ENCODE measurements at places on chromosomes 16 and 17.
A peak's percentile ranks its signal among the peaks of the same experiment; 100 is the strongest.

GRCh38 chr17:64096037-64096436 is 33.9 kb downstream of the ERN1 start:
- DNase-seq = no peak

- no peak for DNase-seq
These were observed 584 bp upstream of the TNRC6A start for GRCh38 chr16:24728891-24729242.

GRCh38 chr16:70402916-70403659 is 35.8 kb downstream of the ST3GAL2 start:
- DNase-seq = no peak

GRCh38 chr17:75845058-75845711 is 981 bp upstream of the UNC13D start:
- peak; percentile 78 for DNase-seq

GRCh38 chr16:30491744-30492308 is 19.3 kb downstream of the ITGAL start:
- DNase-seq = peak; percentile 91

GRCh38 chr17:18187226-18187625 is 3.6 kb downstream of the ALKBH5 start:
- DNase-seq = no peak

- peak; percentile 26 for DNase-seq
These were observed 31.5 kb downstream of the USP43 start for GRCh38 chr17:9676820-9677310.

DNA sequence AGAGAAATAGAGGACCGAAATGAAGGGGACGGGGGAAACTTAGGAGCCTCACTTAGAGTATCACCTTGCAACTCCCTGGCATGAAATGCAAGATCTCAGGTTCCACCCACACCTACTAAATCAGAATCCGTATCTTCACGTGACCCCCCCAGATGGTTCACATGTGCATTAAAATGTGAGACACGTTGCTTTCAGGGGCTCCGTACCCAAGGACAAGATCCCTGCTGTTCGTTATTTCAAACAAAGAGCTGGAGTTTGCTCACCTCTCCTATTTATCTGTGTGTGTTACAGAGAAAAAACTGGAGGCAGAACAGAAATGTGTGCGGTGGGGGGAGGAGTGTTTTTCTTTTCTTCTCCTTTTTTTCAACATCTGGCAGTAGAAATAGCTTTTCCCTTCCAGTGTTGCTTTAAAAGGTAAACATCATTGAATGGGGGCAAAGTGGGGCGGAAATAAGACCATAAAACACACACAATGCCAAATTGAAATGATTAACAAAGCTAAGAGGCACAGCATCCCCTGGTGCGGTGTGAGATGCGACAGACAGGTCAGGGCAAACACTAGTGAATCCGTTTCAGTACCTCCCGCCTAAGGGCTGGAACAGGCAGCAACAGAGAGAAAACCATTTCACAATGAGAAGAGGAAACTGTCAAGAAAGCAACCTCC is 145.4 kb downstream of the SOX9 start:
- DNase-seq = no peak

DNA sequence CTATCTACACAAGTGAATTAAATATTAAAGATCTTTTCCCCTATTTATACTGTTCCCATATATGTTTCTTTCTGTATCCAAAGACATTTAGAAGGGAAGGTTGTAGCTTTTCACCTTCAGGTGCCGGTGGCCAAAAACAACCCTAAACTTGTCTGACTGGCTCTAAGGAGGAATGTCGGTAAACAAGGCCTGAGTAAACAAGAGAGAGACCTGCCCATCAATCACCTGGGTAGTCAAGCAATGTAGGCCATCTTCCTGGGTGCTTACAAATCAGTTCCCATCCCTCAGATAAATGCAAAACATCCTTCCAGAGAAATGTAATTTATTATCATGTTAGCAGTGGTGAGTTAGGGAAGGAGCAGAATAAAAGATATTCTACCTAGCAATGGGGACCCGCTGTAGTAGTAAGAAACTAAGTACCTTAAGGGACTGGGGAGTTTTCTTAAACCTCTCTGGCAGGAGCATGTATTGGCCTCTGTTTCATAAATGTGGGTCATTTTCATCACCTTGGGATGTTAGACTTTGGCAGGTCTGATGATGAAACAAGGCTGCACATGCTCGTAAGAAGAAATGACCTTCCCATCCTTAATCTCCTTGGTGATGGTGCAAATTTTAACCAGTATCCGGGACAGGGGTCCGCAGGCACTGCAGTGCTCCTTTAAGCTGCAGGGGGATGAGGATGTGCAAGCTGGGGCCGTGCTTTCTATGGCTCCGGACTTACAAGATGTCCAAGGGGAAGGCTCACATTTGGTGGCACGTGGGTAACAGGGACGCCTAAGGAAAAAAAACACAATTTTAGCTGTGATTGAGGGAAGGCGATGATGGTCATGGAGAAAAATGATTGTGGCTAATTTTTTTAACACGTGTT is 8.4 kb downstream of the KRT39 start:
- no peak for DNase-seq

GRCh38 chr17:79085921-79086551 is 11.4 kb downstream of the ENGASE start:
- DNase-seq = no peak

- no peak for DNase-seq
These were observed 19.0 kb upstream of the JPT2 start for GRCh38 chr16:1659031-1659430.

- no peak for DNase-seq
These were observed 3.8 kb downstream of the RASL10B start for GRCh38 chr17:35735036-35735805.

GRCh38 chr16:49048557-49048956 is 233.1 kb downstream of the CBLN1 start:
- DNase-seq = no peak

DNA sequence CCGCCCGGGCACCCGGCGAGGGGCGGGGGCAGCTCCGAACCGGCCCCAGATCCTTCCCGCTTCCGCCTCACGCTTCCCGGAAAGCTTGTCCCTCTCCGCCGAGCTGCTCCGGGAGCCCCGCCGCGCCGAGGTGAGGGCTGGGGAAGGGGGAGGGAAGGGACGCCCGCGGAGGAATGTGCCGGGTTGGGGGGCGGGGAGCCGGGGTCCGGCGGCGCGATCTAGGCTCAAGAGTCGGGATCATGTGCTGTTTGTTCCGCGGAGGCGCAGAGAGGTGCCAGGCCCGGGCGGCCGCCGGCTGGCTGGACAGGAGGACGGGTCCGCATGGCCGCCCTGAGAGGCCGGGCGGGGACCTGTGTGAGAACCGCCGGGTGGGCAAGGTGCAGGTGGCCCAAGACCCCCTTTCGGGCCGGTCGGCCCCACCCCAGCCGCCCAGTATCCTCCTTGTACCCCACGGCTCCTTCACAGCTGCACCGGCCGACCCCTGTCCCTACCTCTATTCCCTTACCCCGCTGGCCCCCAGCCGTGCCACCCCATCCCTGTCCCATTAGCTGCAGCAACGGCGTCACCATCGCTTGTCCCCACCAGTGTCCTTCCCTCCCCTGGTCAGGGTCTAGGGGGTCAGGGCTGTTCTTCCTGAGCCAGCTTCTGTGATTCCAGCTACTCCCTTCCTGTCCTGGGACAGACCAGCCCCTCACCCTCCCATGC is 429 bp downstream of the KIF1C start:
- DNase-seq = no peak

- no peak for DNase-seq
These were observed 43.0 kb upstream of the TOB1 start for GRCh38 chr17:50908860-50909764.

DNA sequence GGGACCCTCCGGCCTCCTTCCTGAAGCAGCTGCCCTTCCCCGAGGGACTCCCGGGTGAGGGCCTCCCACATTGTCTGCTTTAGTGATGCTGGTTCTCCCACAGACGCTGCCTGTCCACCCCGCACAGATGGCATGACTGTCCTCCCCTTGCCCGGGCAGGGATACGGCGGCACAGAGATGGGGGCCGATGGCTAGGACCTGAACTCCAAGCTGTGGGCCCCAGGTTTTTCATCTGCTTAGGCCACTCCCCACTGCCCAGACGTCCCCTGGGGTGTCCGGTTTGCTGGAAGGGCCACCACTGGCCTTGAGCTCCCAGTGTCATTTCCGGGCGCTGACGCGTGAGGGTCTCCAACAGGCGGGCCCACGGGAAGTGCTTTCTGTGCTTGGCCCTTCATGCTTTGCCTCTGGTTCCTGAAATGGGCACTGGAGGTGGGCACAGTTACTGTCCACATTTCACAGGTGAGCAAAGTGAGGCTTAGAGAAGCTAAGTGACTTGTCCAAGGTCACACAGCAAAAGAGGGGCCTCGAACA is 87.4 kb upstream of the CBX4 start:
- no peak for DNase-seq

- no peak for DNase-seq
These were observed 287.9 kb downstream of the FTO start for GRCh38 chr16:53991754-53992378.

- no peak for DNase-seq
These were observed 147.6 kb downstream of the C16orf95 start for GRCh38 chr16:87169509-87169995.

DNA sequence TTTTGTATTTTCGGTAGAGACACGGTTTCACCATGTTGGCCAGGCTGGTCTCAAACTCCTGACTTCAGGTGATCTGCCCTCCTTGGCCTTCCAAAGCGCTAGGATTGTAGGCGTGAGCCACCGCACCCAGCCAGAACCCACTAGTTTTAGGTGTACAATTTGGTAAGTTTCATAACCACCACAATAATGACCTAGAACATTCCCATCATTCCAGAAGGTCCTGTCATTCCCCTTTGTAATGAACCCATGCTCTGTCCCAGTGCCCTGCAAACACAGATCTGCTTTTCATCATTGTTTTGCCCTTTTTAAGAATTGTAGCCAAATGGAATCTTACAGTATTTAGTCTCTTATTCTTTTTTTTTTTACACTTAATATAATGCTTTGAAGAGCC is 35.6 kb upstream of the IRF8 start:
- no peak for DNase-seq

DNA sequence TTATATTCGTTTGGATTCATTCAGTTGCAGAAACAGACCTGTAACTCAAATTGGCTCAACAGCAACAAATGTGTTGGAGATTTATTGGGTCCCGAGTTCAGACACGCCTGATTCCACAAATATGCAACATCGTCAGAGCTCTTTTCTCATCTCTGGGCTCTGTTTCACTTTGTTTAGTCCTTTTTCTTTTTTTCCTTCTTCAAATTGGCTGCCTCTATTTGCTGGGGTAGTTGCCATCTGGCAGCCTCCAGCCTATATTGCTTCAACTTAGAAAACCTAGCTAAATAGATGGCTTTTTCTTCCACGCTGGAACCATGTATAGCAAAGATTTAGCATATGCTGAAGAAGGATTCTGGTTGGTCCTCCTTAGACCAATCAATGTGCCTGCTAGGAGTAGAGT is 398.5 kb downstream of the RBFOX1 start:
- DNase-seq = no peak

GRCh38 chr16:89269805-89270665 is 52.5 kb downstream of the ZNF778 start:
- DNase-seq = no peak

Data from HTR-8/SVneo (cell line).